ENCODE measurements at places on chromosomes 2 and 18.

GRCh38 chr18:55219059-55219458 lies 259.8 kb upstream of the CCDC68 start:
- DNase-seq, result no peak

- DNase-seq, result no peak
These were observed 1.3 kb upstream of the MYT1L start for GRCh38 chr2:2332381-2332780.

DNA sequence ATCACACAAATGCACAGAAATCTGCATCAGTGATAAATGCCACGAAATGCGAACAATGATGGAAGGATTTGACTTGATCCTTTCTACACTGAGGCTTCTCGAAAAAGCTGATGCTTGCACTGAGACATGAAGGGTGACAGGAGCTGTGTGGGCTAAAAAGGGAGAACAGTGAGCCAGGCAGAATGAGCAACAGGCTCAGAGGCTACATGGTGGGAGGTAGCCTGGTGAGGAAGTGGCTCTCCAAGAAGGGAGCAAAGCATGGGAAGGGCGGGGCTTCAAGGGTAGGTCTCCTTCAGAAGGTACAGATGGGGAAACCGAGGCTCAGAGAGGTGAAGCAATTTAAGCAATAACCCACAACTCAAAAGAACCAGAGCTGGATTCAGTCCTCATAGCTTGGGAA lies 82.4 kb downstream of the TRIM43 start:
- DNase-seq, result no peak

DNA sequence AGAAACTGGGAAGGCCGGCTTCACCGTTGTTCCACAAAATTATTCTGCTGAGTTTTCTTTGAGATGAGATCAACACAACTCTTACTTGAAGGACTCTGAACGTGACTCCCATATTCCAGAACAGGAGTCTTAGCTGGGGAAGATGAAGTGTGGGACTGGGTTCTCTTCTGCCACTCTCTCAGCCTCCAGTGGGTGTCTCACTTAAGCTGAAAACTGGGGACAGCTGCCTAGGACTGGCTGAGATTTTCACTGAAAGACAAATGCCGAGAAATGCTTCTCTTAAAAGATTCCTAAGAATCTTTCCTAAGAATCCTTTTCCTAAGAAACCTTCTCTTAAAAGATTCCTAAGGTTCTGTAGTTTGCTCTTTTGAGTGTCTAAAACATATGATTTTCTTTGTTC lies 156.6 kb upstream of the LHCGR start:
- peak; percentile 4 for DNase-seq

DNA sequence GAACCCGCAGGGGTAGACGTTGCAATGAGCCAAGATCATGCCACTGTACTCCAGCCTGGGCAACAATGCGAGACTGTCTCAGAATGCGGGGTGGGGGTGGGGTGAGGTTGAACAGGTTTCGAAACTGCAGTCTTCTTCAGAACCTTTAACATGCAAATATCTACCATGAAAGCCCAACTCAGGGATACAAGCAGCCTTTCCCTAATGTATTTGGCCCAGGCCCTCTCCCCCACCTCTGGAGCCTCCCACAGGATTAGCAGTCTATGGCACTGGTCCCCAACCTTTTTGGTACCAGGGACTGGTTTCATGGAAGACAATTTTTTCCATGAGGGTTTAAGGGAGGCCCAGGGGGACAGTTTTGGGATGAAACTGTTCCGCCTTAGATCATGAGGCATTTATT lies 53.5 kb downstream of the CCBE1 start:
- no peak for DNase-seq

DNA sequence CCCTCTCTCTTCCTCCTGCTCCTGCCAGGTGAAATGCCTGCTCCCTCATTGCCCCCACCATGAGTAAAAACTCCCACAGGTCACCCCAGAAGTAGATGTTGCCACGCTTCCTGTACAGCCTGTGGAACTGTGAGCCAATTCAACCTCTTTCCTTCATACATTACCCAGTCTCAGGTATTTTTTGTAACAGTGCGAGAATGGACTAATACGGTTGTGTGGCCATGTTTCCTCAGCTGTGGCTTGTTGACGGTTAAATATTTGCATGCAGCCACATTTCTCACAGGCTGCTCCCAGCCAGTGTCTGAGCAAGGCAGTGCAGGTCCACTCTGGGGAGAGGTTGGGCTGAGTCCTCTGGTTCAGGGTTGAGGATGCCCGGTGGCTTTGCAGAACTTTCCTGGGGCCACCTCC lies 27.8 kb upstream of the COPS8 start:
- DNase-seq, result no peak

DNA sequence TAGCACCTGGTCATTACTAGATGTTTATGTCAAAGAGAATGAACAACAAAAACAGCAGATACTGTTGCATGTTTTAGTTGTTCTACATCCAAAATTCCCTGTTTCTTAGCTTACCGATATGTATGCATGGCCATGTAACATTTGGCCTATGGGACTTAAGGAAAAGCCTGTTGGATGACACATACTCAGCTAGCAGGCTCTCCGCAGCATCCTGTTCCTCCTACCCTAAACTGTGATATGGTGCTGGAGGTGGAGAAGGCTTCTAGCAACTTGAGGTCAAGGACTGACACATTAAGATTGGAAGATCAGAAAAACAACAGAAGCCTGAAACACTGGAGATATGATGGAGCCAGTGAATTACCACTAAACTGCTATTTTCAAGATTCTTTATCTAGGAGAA lies 537.8 kb downstream of the LRRTM4 start:
- no peak for DNase-seq

- no peak for DNase-seq
These were observed 224.1 kb downstream of the MTX2 start for GRCh38 chr2:176493226-176493825.

DNA sequence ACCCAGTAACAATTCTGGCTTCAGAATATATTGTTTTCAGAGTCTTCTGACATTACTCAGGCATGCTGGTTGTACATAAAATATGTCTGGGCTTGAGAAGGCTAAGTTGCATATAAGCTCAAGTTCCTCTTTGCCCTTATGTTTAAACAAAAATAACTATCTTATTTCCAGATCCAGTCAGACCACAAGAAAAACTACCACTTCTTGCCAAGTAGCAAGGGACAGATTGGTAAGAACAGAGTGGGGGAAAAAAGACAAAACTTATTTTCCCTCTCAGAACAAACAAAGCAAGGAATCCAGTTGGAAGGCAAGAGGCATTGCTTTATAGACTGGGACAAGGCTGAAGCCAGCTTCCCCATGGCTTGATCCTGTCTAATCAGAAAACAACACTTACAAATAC lies 1036.7 kb upstream of the CELF4 start:
- no peak for DNase-seq

DNA sequence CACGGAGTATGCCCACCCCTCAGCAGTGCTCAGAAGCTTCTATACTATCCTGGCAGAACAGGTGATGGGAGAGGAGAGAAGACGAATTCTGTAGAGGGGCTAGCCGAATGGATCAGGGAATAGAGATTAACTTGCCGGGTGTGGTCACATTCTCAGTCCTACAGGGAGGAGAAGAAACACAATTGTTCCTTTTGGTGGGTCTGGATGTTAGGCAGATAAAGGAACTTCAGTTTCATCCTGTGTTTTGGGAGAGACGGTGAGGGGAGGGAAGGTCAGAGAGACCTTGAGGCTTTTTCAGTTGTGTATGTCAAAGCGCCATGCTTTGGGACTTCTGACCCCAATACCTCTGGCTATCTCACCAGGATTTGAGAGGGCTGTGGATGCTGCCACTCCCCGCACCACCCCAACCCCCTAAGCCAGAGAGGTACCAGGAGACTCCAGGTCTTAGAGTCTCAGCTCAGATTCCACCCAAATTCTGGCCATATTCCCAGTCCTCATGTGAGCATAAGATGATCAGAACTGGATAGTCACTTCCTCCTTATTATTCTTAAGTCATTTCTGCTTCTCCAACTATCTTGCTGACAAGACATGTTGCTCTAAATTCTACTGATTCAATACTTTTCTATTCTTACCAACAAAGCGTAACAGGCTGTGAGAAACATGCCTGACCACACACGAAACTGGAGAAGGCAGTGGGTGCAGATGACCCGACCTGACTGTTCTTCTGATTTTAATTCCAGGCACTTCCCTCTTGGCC lies 2.3 kb upstream of the TMEM37 start:
- DNase-seq, result no peak

- no peak for DNase-seq
These were observed 1.2 kb upstream of the TANC1 start for GRCh38 chr2:158967114-158967730.

GRCh38 chr18:7038330-7038851 lies 79.2 kb downstream of the LAMA1 start:
- DNase-seq, result peak; percentile 98

GRCh38 chr2:13335862-13336535 lies 619.3 kb downstream of the TRIB2 start:
- DNase-seq, result no peak

GRCh38 chr18:513826-514530 lies 13.5 kb upstream of the COLEC12 start:
- no peak for DNase-seq

- DNase-seq, result no peak
These were observed 15.2 kb downstream of the LANCL1 start for GRCh38 chr2:210461401-210461800.

DNA sequence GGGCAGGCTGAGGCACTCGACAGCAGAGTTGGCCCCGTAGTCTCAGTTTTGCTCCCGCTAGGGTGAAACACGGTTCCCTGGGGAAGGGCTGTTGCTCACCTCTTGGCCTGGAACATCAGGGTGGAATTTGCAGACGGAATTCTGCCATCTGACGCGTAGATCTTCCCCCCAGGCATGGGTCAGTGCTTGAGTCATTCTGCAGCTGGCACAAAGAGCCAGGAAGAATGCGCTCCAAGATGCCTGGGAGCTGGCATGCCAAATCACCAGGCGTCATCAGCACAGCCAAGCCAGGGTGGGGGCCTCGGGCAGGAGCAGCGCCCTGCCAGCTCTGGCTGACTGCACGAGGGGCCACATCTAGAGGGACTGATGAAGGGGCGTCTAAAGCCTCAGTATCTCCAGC lies 42.7 kb downstream of the ODC1 start:
- peak; percentile 92 for DNase-seq

DNA sequence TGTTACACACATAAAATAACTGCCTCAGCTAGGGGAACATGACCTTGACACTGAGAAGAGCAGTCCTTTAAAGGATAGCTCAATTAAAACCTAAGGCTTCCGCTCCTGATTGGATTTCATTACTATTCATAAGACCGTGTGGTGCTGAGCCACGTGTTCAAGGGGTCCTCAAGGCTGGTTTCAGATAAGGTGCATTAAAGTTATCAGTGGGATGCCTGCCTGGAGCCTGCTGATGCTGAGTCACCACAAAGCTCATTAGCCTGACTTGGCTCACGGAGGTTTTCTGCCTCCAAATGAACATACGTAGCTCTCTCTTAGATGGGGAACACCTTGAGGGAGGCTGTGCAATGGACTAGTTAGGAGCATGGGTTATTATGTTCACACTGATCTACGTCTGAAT lies 518.9 kb downstream of the TDRD15 start:
- no peak for DNase-seq

- DNase-seq, result no peak
These were observed 204.1 kb upstream of the VRK2 start for GRCh38 chr2:57842531-57842930.

DNA sequence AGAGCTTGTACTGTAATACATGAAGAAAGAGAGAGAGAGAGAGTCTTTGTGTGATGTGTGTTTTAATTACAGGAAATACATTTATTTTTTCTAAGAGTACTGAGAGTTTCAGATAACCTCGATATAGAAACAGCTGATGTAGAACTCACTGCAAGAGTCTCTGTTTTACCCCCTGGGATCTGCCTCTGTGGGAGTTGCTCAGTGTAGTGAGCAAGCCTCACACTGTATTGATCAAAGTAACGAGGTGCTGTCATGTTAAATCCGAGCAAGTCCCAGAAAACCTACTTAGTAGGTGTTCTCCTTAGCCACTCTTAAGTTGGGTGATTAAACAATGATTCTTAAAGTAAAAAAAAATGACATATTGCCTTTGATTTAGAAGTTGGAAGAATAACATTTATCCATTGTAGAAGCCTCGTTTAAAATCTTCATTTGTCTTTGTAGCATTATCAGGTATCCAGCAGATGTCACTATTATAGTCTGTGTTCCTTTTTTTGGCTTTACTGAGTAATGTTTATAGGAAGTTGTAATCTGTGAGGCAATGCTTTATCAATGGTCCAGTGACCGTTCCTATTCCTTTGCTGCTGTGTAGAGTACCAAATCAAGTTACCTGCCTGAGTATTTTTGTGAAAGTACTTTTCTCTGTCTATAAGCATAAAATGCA lies 219.0 kb downstream of the MYO3B start:
- peak; percentile 41 for DNase-seq

Measured in adipocyte (in vitro differentiated cells).